Panc1 (cell line): ENCODE measurements at places on chromosomes 7 and 10. TPM values are rescaled to one million over a fixed set of nuclear protein-coding genes. Genes with fewer than 3 reads are reported as not detected.

DNA sequence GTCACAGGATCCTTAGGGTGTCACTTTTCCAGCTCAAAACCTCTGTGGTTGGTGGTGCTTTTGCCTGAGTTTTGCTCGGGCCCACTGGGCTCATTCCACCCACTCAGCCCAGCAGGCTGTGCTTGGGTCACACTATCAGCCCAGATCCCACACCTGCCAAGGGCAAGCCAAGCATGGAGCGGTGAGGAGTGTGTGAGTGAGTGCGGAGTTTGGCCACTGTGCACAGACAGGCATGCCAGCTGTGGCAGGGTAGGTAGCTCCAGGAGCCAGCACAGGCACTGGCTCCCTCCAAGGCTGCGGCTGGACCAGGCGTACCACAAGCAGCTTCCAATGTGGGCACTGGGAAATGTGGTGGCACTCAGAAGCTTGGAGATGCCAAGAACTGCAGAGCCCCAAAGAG is 43.9 kb upstream of the TECTB start:
- no peaks in the 10 kb centered on the region for H3K4me1 ChIP-seq
- no peak for DNase-seq
- no peak overlapping the region for H3K27ac ChIP-seq
- no peaks in the 10 kb centered on the region for H3K36me3 ChIP-seq
- H3K4me3 ChIP-seq = no peak overlapping the region
- H3K27me3 ChIP-seq = no peaks in the 10 kb centered on the region

DNA sequence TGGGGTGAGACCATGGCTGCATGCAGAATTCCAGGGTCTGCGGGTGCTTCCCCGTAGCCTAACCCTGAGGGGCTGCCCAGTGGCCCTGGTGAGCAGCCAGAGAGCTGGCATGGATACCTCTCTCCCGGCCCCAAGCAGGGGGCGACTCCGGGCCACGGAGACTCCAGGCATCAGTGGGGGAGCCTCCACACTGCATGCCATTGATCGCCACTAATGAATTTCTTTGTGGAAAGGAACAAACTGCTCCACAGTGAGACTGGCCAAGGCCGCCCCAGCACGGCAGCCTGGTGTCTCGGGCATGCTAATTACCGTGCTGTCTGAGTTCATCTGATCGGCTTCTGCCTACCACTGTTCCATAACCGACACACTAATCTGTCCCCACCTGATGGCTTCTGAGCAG is 184.4 kb downstream of the GRID1 start:
- H3K4me1 ChIP-seq = no peaks in the 10 kb centered on the region
- no peak overlapping the region for H3K4me3 ChIP-seq
- H3K36me3 ChIP-seq = no peaks in the 10 kb centered on the region
- no peak overlapping the region for H3K27ac ChIP-seq

GRCh38 chr7:39186671-39187070 is 209.0 kb downstream of the POU6F2 start:
- no peaks in the 10 kb centered on the region for H3K27me3 ChIP-seq
- no peak overlapping the region for H3K27ac ChIP-seq
- no peak overlapping the region for H3K4me3 ChIP-seq
- H3K36me3 ChIP-seq = no peaks in the 10 kb centered on the region
- H3K4me1 ChIP-seq = no peaks in the 10 kb centered on the region

DNA sequence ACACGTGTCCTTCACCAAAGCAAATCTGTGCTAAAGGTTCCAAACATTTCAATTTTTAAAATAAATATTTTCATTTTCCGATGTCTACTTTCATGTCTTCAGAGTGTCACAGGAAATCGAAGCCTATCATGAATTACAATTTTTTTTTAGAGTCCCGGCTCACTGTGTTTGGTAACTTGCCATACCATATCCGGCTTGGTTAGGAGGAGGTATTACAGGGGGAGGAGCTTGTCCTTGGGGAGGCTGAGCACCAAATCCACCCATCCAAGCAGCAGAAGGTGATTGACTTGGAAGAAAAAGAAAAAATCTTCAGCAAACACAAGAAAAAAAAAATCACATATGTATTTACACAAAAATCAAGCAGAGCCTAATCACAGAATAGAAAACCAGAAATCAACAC is 21.3 kb downstream of the TIAL1 start:
- no peak overlapping the region for H3K4me3 ChIP-seq
- no peaks in the 10 kb centered on the region for H3K4me1 ChIP-seq
- H3K27ac ChIP-seq = no peak overlapping the region
- peaks cover 66% of the 10 kb centered on the region for H3K36me3 ChIP-seq
- no peaks in the 10 kb centered on the region for H3K27me3 ChIP-seq

DNA sequence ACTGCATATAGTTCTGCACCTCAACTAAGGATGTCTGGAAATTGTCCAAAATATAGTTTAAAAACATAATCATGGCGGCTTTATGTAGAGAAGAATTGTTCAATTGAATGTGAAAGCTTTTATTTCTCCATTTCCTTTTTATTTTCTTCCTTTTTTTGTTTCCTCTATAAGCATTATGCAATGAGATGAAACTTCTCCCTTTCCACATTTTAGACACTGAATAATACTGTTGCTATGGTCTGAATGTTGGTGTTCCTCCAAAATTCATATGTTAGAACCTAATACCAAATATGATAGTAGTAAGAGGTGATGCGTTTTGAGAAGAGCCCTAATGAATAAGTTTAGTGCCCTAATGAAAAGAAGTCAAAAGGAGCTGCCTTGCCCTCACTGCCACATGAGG is 175.0 kb downstream of the RNLS start:
- H3K4me3 ChIP-seq = no peak overlapping the region
- no peak for DNase-seq
- H3K27me3 ChIP-seq = no peaks in the 10 kb centered on the region
- H3K4me1 ChIP-seq = no peaks in the 10 kb centered on the region

GRCh38 chr7:127986581-127987521 is 44.4 kb downstream of the LRRC4 start:
- H3K27me3 ChIP-seq = no peaks in the 10 kb centered on the region
- no peak overlapping the region for H3K4me3 ChIP-seq
- H3K36me3 ChIP-seq = no peaks in the 10 kb centered on the region
- no peaks in the 10 kb centered on the region for H3K4me1 ChIP-seq
- H3K27ac ChIP-seq = no peak overlapping the region

DNA sequence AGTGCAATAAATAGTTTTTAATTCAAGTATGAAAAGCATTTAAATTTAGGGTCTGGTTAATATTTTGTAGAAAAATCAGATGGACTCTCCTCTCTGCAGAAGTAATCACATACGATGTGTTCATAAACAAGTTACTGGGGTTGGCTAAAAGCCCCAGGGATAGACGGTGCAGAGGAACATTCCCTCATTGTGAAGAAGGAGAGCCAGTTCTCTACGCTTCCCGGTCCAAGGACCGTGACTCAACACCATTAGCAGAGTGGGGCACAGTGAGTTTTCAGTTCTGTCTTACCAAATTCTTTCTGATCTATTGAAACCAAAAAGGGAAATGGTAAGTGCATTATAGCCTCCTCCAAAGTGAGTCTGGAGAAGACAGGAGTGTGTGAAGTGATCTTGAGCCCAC is 327.8 kb downstream of the WDR37 start:
- no peak overlapping the region for H3K27ac ChIP-seq
- peaks cover 4% of the 10 kb centered on the region for H3K27me3 ChIP-seq
- H3K4me1 ChIP-seq = no peaks in the 10 kb centered on the region
- H3K36me3 ChIP-seq = no peaks in the 10 kb centered on the region

DNA sequence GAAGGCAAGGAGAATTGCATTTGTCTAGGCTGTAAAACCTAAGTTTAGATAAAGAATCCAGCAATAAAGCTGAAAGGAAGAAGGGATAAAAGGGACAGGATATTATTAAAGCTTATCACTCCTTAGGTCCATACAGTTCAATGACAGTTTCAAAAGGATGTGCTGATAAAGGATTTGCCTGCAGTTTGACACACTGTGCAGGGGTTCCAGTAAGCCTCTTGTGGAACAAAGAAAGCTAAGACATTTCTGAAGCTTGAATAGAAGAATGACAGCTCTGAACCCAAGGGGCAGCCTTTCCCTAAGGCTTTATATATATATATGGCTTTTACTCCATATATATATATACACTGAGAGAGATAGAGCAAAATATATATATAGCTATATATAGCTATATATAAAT is 276.8 kb upstream of the GRM3 start:
- no peaks in the 10 kb centered on the region for H3K27me3 ChIP-seq
- DNase-seq = no peak
- H3K4me1 ChIP-seq = no peaks in the 10 kb centered on the region
- no peak overlapping the region for H3K4me3 ChIP-seq
- no peak overlapping the region for H3K27ac ChIP-seq
- no peaks in the 10 kb centered on the region for H3K36me3 ChIP-seq

GRCh38 chr7:144738146-144738545 is 97.7 kb downstream of the TPK1 start:
- no peak overlapping the region for H3K27ac ChIP-seq
- no peaks in the 10 kb centered on the region for H3K36me3 ChIP-seq
- no peak for DNase-seq
- no peaks in the 10 kb centered on the region for H3K4me1 ChIP-seq
- H3K27me3 ChIP-seq = no peaks in the 10 kb centered on the region

- H3K4me1 ChIP-seq = no peaks in the 10 kb centered on the region
- H3K27me3 ChIP-seq = no peaks in the 10 kb centered on the region
- no peak for DNase-seq
- no peaks in the 10 kb centered on the region for H3K36me3 ChIP-seq
These were observed 37.9 kb downstream of the PRPF18 start for GRCh38 chr10:13624630-13625029.

GRCh38 chr10:129046962-129047361 is 420.1 kb upstream of the MGMT start:
- no peaks in the 10 kb centered on the region for H3K36me3 ChIP-seq
- no peak overlapping the region for H3K27ac ChIP-seq
- no peaks in the 10 kb centered on the region for H3K4me1 ChIP-seq
- no peak overlapping the region for H3K4me3 ChIP-seq

DNA sequence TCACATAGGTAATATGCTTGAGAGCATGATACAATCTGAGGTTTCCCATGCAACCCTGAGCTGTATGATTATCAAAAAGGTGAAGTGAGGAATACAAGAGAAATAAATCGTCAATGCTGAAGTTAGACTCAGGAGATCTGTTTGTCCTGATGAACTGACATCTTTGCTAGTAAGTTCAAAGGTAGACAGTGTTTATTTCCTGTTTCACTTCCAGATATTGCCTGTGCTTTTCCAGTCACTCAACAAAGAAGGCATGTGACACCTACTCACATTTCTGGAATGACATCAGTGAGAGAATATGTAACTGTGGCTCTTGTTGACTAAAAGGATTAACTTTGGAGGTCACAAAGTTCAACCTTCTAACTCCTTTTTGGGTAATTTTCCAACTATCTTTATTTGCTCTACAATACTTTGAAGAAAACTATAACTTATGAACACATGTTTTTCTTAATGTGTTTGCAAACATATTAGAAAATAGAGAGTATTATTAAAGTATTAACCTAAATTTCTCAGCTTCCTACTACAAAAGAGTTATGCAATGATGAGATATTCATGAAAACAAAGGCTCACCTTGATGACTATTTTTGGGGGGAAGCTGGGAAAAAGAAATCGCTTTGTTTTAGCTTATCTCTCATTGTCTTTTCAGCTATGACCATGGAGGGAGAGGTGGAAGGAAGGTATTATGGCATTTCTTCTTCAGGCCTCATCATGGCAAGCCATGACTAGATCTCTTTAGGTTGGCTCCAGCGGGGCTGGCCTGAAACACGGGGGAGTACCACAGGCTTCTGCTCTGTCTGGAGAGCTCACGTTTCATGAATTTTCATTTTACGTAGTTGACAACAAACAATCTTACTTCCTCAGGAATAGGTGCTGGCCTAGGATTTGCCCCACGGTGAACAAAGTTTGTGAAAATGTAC is 214.7 kb upstream of the SLC26A5 start:
- H3K27ac ChIP-seq = no peak overlapping the region
- no peak overlapping the region for H3K4me3 ChIP-seq
- H3K27me3 ChIP-seq = no peaks in the 10 kb centered on the region
- no peaks in the 10 kb centered on the region for H3K36me3 ChIP-seq
- DNase-seq = peak; percentile 46

DNA sequence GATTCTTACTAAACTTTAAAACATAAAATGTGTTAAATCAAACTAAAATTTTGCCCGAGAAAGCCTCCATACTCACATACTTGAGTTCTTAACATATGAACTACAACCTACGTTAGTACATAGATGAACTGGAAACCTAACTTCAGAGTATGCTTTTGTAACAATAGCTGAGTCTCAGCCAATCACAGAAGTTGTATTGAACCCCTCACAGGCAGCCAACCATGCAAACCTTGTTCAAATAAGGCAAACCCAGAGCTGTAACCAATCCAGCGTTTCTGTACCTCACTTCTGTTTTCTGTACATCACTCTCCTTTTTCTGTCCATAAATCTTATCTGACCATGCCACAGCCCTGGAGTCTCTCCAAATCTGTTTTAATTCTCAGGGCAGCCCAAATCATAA is 157.3 kb upstream of the COL1A2 start:
- no peaks in the 10 kb centered on the region for H3K36me3 ChIP-seq
- H3K4me3 ChIP-seq = no peak overlapping the region
- no peaks in the 10 kb centered on the region for H3K4me1 ChIP-seq
- H3K27me3 ChIP-seq = no peaks in the 10 kb centered on the region

DNA sequence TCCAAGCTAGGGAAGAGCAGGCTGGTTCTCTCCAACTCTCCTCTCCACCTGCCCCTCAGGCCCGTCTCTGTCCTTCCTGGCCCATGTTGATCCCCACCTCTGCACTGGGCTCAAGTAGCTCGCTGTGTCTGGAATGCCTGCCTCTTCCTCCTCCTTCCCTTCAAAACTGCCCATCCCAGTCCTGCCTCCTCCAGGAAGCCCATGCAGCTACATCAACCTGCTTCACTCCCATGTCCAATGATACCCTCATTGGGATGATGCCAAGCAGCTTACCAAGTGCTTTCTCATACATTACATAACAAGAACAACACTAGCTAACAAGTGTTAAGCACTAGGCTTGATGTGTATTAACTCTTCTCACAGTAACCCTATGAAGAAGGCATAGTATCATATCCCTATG is 8.2 kb downstream of the ASB10 start:
- peaks cover 4% of the 10 kb centered on the region; the same call in 1 of the 2 replicates for H3K27me3 ChIP-seq
- H3K4me3 ChIP-seq = no peak overlapping the region
- H3K36me3 ChIP-seq = no peaks in the 10 kb centered on the region
- no peaks in the 10 kb centered on the region for H3K4me1 ChIP-seq
- H3K27ac ChIP-seq = no peak overlapping the region

- no peak overlapping the region for H3K27ac ChIP-seq
- no peaks in the 10 kb centered on the region for H3K27me3 ChIP-seq
- peaks cover 2% of the 10 kb centered on the region for H3K4me1 ChIP-seq
- no peak for DNase-seq
- no peak overlapping the region for H3K4me3 ChIP-seq
These were observed 11.7 kb downstream of the NIPSNAP2 start for GRCh38 chr7:55975988-55976633.

- no peak for DNase-seq
- H3K4me3 ChIP-seq = no peak overlapping the region
These were observed 38.3 kb upstream of the GALNTL5 start for GRCh38 chr7:151917791-151918509.

Gene BHLHA15
- total RNA-seq = 0.26 TPM

Gene SHTN1
- total RNA-seq = 67.8 TPM

Gene GARIN1A
- 1.2 TPM for total RNA-seq

Gene GIMAP7
- total RNA-seq = 0.33 TPM

Gene SPDYE3
- total RNA-seq = not detected

Gene ZNF503
- 10.4 TPM for total RNA-seq

Gene NPSR1
- total RNA-seq = not detected

Gene ITPRID1
- not detected for total RNA-seq

Gene HMX2
- 2.7 TPM for total RNA-seq

Gene TMEM72
- not detected for total RNA-seq

Gene C10orf88
- 21.7 TPM for total RNA-seq

Gene CALML3
- not detected for total RNA-seq

Gene MYL10
- total RNA-seq = not detected
